ENCODE measurements at places on chromosomes 7 and 10.

GRCh38 chr7:33905389-33906032 is at the start of gene BMPER:
Gene BMPER, plus strand, starts transcription at chr7:33905539. Its CDS starts 75 bp downstream, at chr7:33905614.
- no peak for DNase-seq

- DNase-seq = no peak
Observed at GRCh38 chr7:82471351-82472020, 27.9 kb upstream of the CACNA2D1 start.

- no peak for DNase-seq
Observed at GRCh38 chr10:486206-486605, 203.3 kb downstream of the DIP2C start.

DNA sequence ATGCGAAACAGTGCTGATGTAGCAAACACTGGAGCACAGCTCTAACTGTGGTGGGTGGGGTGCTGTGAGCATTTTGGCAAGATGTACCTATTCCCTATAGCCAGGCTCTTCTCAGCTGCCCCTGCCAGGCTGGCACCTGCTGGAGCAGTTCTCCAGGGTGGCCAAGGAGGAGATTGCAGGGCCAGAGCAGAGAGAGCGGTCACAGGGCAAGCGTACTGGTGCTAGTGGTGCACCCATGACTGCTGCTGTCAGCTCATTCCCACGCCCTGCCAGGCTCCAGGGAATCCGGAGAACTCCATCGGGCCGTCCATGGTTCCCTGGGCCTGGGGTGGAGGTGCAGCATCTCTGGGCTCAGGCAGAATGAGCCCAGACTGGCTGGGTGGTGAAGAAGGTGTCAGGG is 2.1 kb downstream of the COL13A1 start:
- DNase-seq = no peak

GRCh38 chr10:79376751-79377556 is 29.7 kb downstream of the PPIF start:
- DNase-seq = no peak

GRCh38 chr10:116553378-116553980 is 7.7 kb downstream of the PNLIP start:
- DNase-seq = no peak

DNA sequence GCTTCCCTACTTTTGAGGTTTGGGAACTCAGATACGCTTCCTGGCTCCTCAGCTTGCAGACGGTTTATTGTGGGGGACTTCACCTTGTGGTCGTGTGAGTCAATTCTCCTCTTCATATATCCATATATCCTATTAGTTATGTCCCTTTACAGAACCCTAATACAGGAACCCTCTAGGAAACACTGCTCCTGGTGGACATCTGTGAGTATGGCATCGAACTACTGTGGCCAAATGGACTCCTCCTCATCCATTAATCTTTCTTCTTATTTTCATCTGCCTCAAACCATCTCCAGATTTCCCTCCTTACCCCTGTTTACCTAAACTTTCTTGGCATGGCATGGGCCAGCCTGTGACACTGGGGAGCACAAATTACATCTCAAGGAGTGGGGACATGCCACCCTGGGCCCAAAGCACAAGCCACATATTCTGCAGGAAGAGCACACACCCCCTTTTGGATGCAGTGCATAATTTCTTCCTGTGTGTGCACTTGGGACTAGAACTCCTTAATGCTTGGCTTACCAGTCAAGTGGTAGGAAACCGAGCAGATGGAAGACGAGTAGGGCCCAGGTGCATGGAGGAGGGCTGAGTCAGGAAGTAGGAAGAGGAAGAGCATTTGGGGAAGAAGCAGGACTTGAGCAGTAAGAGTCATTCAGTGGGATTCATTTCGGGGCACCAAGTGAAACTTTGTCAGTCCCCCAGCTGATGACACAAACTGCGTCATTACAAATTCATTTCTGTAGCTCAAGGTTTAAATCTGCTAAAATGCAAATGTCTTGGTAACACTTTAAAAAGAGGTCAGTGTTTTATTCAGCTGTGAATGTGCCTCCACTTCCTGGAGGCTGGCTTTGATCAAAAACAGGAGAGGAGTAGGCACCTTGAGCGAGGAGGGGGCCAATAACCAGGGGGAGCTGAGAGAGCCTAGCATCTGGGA is 80.8 kb upstream of the PLXNA4 start:
- DNase-seq = no peak

DNA sequence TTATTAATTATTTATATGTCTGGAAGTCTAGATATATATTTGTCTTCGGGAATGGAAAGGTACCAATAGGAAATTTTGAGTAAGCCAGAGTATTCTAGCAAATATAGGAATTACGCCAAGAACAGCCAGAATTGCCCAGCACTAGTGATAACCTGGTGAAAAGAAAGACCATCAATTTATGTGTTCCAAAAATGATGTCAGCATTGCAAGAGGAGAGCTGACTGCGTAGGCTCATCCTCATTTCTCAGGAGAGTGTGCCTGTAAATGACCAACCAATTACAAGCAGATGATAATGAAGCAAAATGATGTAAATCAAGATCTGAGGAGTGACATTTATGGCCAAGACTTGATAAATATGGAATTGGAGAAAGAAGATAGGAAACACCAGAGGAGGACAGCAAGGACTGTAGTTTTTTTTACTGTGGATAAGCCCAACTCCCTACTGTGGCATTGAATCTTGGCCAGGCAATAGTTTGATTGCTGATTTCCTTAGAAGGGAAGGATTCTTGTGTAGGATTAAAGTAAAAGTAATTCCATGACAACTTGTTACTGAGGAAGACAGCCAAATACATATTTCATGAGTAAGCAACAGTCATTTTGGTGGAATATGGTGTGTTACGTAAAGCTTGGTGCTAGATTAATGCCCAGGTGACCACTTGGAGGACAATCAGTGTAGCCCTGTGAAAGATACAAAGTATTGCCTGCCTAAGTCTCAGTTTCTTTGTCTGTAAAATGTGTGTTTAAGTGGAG is 590.8 kb downstream of the AUTS2 start:
- peak; percentile 10 for DNase-seq

GRCh38 chr10:70417568-70417967 is 13.6 kb downstream of the EIF4EBP2 start:
- DNase-seq = no peak

- no peak for DNase-seq
Observed at GRCh38 chr10:132872658-132873057, 69.7 kb downstream of the CFAP46 start.

DNA sequence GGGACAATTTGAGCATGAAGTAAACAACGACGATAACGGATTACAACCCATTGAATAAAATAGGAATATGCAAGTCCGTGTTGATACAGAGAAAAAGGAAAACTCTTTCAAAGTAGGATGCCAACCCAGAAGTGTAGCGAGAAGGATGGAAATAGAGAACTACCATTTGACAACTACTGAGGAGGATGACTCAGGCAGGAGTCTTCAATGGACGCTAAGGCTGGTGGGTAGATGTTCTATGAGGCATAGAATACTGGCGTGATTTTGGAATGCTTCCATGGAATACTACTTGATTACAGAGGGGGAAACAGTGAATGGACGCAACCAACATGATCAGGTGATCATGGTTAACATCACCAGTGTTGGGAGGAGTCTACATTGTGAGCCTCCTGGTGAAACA is 828 bp upstream of the CFAP70 start:
- DNase-seq = no peak

DNA sequence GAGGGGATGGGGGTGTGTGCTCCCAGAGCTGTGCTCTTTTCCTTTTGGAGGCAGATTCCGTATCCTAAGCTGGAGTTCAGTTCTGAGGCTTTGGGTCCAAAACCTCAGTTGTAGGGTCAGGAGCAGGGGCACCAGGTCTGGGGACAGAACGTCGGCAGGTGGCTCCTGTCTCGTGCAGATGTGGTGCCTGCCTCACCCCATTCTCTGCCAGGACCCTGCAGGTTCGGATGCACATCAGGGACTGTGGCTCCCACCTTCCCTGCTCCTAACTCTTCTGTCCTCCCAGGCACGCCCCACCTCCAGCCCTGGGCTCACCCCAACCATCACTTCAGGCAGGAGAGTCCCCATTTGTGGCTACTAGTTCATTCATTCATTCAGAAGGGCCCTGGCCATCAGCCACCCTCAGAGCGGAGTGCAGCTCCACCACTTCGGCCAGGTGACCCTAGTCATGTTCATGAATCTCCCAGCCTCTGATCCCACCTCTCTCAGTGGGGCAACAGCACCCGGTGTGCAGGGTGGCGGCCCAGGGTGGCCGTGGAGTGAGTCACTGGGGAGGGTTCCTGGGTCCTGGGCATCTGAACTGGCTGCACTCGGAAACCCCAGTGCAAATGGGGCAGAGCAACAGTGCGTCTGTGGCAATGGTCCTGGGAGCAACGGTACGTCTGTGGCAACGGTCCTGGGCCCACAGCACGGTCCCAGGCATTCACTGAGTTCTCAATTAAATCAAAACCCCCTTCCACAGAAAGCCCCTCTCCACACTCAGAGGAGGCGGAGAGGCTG is 100.8 kb upstream of the FAM20C start:
- no peak for DNase-seq

DNA sequence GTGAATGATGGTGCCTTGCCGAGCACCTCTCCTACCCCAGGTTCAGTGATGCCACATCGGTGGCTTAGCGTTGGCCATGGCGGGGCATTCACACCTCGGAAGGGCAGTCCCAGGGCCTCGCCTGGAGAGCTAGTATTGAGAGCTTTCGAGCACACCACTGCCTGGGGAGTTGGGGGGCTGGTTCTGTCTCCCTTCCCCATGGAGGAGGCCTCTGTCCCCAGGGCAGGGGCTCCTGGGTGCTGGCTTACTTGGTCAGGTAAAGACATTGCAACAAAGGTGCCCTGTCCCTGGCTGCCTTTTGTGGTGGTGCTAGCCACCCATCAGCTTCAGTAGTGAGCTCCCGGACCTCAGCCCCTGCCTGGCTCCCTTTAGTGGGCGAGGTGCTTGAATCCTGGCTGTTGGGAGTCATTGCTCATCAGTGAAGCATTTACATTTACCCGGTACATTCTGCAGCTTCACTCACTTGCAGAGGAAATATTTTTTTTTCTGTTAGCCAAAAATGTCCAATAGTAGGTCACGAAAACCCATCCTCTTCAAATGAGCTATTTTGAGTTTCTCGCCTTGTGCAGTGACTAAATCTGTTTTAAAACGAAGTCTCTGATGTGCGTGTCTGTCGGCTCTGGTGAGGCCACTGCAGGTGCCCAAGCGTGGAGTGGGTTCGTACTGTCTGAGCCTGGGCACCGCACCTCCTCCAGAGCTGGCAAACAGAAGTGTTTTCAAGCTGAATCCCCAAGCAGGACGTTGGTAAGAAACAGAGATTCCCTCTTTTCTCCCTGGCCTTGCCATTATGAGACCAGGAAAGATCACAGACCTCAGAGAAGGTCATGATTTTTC is 95.5 kb downstream of the INPP5A start:
- DNase-seq = no peak

DNA sequence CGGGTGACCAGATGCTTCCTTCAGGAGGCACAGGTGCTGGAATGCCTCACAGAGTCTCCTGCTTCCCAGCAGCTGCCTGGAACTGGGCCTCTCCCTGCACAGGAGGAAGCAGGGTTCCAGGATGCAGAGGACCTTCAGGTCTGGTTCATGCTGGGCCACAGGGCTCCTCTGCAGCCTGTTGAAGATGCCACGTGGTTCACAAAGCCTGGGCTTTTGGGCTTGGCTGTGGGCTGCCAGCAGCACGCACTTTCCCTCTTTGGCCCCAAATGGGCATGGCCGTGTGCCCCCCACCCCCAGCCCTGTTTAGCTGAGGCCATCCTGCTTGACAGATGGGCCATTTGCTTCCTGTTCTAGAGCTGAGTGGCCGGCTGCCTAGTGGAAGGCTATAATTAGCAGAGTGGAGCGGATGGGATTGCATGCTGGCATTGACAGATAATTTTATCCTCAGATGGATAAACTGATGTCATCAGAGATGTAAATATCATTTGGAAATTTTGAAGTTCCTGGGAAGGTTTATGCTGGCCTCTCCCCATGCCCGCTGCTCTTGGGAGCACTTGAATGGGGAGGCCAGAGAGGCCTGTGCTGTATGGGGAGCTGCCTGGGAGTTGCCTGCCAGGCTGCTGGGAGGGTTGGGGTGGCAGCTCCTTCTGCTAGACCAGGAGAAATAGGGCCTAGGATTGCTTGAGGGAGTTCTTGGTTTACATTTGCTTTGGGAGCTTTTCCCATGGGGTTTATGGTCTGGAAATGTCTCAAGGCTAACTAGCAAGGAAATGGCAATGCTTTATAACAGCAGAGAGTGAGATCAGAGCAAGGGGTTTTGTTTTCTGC is 28.2 kb downstream of the TSPAN15 start:
- peak; percentile 61 for DNase-seq

DNA sequence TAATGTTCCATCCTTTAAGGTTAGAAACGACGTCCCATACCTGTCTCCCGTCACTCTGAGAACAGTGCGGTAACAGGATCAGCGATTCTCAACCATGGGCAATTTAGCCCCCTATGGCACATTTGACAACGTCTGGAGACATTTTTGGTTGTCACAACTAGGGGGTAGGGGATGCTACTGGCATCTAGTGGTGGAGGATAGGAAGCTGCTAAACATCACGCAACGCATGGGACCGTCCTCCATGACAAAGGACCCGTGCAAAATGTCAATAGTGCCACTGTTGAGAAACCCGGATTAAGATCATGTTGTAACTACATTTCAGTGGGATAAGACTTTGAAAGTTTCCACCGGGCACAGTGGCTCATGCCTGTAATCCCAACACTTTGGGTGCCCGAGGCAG is 5.0 kb upstream of the PAXIP1 start:
- DNase-seq = no peak

DNA sequence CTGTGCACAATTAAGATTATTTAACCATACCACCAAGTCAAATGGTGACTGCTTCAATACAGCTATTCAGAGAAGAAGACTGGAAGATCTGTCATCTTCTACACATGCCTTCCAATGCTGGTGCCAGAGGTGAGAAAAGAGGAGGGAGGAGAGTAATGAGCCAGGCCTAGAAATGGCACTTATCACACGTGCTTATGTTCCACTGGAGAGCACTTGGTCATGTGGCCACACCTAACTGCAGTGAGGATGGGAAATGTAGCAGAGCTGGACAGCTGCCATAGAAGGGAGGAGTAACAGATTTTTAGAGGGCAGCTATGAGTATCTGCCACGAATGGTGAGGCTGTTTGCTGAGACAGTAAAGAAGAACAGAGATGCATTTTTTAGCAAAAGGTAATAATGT is 77.1 kb downstream of the MPLKIP start:
- peak; percentile 8 for DNase-seq

DNA sequence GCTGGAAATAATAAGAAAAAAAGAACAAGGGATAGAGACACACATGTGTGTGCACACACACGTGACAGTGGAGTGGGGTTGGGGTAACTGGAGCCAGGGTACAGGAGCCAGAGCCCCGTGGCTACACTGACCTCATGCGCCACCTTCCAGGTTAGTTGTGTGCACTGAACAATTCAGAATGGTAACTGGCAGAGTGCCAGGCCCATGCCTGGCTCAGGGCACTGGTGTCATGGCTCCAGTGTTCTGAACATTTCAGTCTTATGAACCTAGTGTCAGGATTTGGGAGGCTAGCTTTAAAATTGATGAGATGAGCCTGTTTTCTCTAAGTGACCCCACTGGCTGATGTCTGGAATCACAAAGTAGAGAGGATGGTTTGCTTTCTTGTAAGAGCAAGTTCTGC is 269.6 kb downstream of the SORCS3 start:
- DNase-seq = no peak

- DNase-seq = no peak
Observed at GRCh38 chr10:99412099-99412498, 18.3 kb downstream of the GOT1 start.

Measured in fibroblast of gingiva (primary cell).